ENCODE measurements at places on chromosomes 5 and 9.

DNA sequence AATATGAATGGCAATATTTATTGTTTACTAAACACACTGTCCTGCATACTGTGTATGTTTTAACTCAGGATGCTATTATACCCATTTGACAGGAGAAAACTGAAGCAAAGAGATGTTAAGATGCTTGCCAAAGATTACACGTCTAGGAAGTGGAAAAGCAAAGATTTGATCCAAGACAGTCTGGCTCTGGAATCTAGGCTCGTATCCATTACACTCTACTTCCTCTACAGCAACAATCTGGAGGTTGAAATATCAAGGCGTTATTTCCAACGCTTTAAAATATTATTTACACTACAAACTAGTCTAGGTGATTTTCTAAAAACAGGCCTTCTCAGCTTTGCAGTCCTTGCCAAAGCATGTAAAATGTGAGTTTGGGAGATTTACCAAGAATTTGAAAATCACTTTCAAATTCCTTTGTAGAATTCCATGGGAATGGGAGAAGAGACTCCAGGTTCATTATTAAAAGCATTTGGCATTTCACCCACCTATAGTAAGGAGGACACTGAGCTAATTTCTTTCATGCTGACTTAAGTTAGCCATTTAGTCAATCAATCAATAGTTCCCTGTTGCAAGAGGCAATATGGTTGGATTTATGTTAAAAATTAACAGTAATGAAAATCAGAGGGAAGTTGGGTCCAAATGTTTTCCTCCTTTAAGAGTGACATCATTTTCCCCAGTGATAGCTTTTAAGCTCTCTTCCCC is 356.3 kb upstream of the SMARCA2 start:
- DNase-seq = no peak

DNA sequence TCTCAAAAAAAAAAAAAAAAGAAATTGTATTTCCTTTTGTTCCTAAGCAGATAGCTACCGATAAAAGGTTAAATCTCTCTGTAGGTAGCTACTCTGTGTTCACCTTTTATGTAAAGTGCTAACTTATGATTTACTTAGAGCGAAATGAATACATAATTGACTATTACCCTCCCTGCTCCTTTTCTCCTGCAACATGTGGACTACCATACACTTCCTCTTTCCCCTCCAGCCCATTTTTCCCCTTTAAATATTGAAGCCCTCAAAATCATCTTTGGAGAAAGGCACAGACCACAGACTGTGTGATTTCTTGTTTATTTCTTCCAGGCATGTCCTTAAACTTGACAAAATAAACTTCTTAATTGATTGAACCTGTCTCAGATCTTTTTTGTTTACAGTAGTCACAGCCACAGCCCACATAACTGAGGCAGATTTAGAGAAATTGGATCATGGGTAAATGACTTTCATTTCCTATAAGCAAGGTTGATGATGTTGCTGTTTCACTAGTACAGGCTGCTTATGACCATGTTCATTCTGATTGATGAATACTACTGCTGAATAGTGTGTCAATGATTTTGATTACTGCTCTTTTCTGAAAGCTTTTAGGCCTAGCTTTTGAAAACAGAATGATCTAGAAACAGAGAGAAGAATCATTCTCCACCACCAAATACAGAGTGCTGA is 59.2 kb downstream of the PHAX start:
- DNase-seq = no peak

- DNase-seq = no peak
Measured at GRCh38 chr5:141850244-141850768, 27.9 kb downstream of the PCDH1 start.

- DNase-seq = no peak
Measured at GRCh38 chr9:99004717-99005460, 61.2 kb downstream of the COL15A1 start.

DNA sequence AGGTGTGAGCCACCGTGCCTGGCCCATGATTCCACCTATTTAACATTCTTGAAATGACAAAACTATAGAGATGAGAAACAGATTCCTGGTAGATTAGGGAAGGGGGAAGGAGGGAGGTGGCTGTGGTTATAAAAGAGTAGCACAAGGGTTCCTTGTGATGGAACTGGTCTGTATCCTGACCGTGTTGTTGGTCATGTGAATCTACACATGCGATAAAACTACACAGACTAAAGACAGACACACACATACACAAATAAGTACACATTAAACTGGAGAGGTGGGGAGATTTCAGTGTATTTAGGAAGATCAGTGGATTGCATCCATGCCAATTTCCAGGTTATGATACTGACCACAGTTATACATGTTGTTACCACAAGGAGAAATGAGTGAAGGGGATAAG is 60.9 kb downstream of the RNF130 start:
- no peak for DNase-seq

- no peak for DNase-seq
Measured at GRCh38 chr5:126219616-126220015, 203.6 kb upstream of the GRAMD2B start.

DNA sequence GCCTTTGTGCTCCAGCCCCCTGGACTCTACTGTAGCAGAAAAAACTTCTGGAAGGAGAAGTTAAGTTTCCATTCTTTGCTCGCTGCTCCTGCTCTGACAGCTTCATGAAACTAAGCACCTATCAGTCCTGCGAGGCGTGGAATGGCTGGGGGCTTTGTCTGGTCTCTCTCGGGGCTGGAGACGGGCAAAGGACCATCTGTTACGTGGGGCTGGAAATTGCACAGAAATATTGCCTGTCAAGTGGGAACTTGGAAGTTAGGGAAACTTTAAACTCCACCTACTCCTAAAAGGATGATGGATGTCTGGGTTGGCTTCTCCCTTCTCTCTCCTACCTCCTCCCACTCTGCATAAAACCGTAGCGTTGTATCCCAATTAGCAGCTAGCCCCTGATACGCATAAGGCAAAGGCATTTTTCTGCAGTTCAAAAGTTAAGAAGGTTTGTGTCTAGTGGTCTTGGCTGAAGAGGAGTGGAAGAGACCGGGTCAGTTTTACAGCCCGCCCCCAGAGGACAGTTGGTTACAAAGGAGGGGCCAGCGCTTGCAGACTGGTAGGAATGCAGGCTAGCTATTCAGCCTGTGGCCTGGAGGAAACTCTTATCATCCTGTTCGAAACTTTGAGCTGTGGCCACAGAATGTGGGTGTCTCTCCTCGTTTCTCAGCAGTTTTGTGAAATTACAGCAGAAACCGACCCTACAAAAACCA is 1.3 kb downstream of the FBXL7 start:
- no peak for DNase-seq

GRCh38 chr5:82422751-82423181 is 144.6 kb upstream of the RPS23 start:
- DNase-seq = no peak

- no peak for DNase-seq
Measured at GRCh38 chr5:174920906-174921550, 196.6 kb downstream of the MSX2 start.

DNA sequence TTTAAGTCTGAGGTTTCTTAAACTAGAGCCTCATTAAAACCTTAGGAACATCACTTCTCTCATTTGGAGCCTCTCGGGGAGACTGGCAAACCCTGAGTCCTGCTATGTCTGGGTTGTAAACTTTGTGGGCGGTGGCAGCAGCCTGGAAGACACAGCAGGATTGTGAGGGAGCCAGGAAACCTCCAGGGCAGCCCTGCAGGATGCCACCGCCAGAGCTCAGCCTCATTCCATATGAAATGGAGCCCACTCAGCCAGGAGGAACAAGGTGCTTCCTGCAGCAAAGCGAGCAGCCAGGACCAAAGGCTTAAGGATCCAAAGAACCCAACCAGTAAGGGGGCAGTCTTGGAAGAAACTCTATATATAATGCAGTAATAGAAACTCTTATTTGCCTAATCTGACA is 37.9 kb upstream of the IDNK start:
- DNase-seq = no peak

DNA sequence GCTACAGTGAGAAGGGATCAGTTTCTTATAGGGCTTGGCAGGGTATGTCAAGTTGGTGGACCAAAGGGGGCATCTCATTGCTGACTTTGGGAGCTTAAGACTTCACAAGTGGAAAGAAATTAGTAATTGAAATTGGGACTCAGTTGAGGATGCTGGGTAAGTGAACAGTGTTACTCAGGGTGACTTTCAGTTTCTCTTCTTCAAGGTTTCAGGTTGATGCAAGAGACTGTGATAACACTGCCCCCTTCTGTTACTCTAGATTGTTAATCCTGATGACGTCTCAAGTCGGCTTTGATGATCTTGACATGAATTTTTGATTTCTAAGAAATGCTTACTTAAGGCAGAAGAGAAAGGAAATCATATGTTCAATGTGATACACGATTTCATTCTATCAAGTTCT is 21.3 kb downstream of the KCTD16 start:
- no peak for DNase-seq

DNA sequence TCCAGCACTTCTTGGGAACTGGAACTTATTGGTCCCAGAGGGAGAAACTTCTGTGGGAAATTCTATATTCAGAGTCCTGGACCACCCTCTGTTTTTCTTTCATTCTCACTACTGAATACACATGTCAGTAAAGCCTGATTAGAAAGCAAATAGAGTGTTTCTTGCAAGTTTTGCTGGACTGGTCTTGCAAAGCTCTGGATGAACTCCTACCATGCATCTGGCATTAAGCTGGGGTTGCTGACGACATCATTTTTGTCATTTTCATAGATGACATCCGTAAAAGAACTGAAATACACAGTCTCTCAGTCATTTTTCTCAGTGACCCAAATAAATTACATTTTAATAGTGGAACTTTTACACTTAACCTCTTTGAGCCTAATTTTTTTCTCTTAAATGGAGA is 283.2 kb downstream of the DMAC1 start:
- DNase-seq = no peak

DNA sequence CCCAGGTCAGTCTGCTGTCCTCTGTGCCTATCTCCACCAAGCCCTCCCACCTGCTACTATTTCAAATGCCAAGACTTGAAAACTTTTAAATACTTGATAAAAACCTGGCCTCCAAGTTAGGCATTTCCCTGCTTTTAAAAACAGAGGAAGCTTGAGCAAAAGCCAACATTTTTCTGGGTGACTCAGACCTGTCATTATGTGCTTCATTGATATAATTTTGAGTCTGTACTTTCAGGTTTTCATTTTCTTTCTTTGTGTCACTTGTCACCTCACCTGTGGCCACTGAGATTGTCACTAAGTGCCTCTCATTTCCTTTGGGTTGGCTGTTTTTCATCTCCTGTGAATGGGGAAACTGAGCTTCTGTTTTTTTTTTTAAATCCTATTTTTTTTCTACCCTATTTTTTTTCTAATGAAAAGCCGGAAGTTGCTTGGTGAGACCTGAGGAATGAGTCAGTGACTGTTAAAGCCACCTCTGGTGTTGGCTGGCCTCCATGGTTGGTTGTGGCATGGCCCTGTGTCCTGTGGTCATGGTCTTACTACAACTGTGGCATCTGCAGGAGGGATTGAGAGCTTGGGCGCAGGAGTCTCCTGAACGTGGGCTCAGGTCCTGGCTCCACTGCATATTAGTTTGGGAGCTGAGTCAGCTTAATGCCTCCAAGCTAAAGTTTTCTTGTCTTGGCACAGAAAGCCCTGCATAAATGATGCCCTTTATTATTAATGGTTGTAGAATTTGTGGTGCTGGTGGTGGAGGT is 56.7 kb downstream of the ARHGAP26 start:
- no peak for DNase-seq

GRCh38 chr5:176875014-176875550 is 24.1 kb downstream of the HK3 start:
- no peak for DNase-seq

DNA sequence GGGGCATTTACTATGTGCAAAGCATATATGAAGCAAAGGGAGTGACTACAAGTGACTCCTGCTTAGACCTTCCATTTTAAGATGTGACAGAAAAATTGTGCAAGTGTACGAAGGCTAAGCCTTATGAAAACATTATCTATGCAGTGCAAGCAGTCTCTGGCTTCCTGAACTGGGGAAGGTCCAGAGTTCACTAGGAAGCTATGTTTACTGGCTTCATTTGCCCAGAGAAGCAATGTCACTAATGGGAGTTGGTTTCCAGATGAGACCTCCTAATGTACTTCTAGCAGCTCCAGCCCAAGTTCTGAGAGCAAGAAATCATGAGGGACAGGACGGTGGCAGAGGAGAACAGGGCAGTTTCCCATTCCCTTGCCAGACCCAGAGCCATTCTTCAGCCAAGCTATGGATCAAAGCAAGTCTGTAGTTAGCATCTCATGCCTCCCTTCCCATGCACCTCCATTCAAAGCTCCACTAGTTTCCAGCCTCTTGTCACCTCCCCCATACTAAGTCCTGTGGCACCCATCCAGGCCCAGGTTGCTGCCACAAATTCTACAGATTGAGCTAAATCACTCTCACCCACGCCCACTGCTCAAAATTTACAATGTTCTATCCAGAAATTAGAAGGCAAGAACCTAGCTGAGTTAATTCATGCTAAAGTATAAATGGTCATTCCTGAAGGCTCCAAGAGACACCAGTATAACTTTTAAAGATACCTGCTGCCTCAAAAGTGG is 21.8 kb downstream of the MCTP1 start:
- no peak for DNase-seq

DNA sequence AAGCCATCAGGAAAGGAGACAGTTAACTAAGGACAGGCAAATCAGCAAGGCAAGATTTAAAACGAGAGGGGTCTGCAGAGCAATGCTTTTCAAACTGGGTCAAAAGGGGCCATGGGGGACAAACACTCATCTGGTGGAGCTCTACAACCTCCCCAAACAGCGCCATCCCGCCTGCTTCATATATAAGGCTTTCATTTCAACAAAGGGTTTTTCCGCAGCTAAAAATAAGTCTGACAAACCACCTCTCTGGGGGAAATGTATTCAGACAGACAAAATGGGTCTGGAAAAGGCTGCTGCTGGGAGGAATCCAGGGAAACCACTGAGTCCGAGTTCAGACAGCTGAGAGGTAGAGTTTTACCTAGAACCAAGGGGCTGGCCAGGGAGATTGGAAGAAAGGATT is 8.3 kb upstream of the SEPTIN8 start:
- DNase-seq = no peak

- DNase-seq = no peak
Measured at GRCh38 chr9:73919712-73920111, 577.4 kb upstream of the RORB start.

- no peak for DNase-seq
Measured at GRCh38 chr5:122421374-122422079, 109.5 kb downstream of the SNCAIP start.

Measured in NCI-H1930 (cell line).